ENCODE measurements at places on chromosomes 3 and 15. TPM values are rescaled to one million over a fixed set of nuclear protein-coding genes. Genes with fewer than 3 reads are reported as not detected.

COLQ gene
- 11.0 TPM for polyA plus RNA-seq

DNA sequence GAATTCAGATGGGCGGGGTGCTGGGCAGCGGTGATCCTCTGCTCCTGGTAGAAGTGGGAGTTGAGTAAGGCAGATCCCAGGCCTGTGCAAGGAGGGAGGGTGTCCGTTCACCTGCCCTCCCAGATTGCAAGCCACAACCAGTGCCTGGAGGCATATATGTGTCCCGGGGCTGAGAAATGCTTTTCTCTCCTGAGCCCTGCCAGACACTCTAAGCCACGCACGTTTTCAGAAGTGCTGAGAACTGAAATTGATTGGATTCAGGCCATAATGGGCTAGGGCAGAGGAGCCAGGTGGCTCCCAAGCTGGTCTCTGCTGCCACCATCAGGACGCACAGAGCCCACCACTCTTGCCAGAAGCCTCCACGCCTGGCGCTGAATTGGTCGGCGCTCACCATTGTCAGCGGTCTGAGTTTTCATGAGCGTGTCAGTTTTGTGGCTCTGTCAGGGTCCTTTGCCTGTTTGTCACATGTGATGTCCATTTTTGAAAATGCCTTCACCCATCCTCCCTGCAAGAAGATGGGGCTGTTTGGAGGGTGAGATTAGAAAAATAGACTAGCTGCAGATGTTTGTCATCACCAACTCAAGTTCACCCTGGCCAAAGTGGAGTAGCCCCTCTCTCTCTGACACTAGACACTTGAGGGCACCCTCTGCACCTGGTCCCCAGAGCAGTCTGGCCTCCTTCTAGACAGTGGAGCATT is 15.4 kb upstream of the BFSP2 start:
- DNase-seq = peak; percentile 65

CCR5 gene
- polyA plus RNA-seq = 0.17 TPM

DNA sequence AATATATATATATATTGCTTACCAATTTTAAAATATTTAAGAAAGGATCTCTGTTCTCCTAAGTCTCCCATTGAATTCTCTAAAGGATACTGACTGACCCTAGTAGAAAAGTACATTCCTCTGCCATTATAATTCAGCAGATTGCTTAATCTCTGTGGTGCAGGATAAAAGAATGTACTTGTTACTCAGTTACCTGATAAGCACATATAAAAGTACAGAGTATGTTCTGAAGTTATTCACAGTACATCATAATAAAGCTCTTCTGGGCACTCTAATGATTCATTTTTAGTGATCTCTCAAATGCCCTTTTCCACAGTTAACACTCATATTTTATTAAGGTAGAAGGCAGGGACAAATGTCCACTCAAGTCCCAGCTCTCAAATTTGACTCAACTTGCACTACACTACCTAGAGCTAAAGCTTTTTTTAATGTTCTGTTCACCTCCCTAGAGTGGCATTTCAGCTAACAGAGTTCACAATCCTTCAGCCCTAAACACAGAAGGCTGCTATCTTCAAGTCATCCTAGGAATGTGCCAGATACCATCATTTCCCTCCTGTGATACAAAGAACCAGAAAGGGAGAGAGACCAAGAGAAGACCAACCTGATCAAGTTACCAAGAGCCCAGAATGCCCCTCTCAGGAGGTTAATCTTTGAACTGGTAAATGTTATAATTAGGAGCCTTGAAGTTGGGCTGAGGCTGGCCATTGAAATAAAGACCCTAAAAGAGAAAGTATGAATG is 53.3 kb downstream of the MEIS2 start:
- no peak for DNase-seq

SMAD6 gene
- polyA plus RNA-seq = 46.2 TPM

RBM6 gene
- 129 TPM for polyA plus RNA-seq

C15orf62 gene
- 5.4 TPM for polyA plus RNA-seq
